Kidney (tissue), 22 donors: ENCODE measurements at places on chromosomes 5 and 9.

GRCh38 chr5:74576941-74577456, 63.5 kb downstream of the ENC1 start:
- DNase-seq = peak; percentile 31

DNA sequence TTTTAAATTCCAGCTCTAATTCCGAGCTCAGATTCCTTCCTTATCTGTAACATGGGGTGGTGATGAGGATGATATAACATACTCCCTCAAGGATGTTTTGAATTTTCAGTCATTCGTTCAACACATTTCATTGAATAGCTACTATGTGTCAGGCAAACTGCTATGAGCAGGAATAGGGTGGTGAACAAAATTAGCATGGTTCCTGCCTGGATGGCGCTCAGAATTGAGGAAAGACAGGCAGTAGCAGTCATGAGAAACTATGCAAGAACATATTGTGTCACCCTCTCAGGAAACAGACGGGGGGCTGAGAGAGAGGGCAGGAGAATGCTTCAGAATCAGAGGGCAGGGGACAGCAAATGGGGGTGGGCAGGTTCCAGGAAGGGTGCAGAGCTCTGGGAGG, 265.2 kb downstream of the NSG2 start:
- no peak for DNase-seq

- no peak for DNase-seq
Observed at GRCh38 chr9:105148328-105149006, 96.0 kb upstream of the SLC44A1 start.

DNA sequence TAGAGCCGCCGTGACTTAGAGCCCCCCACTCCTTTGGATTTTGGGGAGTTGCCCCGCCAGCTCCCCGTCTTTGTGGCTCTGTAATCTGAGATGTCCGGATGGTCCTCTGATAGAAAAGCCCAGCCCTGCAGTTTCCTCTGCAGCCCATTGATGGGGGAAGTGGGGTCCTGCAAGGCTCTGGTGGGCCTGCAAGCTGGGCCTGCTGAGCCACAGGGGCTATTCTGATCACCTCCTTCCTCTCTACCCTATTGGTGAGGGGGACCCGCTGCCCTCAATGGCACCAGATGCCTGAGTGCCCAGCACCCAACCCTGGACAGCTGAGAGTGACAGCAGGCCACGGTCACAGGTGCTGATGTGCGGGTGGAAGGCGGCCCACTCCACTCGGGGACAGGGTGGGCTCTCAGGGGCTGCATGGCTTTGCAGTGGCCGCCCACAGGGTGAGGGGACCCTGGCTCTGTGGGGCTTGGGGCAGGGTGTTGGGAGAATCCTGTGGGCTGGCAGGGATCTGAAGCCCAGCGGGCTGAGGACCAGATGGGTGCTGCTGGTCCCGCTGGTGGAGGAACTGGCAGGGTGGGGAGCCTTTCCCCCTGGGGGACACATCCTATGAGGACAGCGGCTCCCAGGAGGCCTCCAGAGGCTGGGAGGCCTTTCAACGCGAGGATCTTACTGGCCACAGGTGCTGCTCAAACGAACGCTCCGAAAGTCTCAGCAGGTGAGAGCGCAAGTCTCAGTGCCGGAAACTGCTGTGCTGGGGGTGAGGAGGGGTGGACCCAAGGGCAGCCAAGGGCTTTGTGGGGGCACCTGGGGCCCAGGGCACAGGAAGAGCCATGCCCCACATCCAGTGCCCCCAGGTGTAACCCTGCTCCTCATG, 30.0 kb upstream of the LPCAT1 start:
- DNase-seq = no peak

- DNase-seq = no peak
Observed at GRCh38 chr9:105290954-105291353, 46.5 kb downstream of the SLC44A1 start.

DNA sequence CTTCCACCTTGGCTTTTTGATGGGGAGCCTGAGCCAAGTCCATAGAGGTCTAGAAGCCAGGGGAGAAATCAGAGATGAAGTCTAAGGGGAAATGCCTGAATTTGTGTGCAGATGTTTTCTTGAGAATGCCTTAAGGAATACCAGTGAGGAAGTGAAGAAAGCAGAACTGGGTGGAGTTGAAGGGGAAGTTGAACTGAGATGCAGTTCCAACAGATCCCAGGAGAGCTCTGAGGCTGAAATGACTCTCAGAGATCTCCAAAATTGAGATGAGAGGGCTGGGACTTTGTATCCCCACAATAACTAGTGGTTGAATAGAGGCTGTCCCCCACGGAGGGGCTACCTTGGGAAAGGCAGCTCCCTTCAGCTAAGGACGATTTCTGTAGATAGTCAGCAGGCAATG, 197.1 kb downstream of the ZNF462 start:
- DNase-seq = no peak

DNA sequence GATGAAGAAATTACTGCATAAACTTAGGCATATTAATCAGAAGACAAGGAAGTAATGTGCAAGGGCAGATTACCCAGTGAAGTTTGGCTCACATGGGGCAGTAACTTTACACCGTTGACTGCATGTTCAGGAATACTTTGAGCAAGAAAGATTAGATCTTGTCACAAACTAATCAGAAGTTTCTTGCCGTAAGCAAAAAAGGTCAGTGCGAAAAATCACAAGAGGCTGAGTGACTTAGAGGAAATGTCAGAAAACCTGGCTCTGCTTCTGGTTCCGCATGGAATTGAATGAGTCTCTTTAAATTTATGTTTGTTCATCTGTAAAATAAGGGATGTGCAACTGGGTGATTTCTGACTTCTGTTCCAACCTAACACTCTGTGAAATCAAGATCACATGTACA, 64.4 kb downstream of the PARP8 start:
- no peak for DNase-seq

DNA sequence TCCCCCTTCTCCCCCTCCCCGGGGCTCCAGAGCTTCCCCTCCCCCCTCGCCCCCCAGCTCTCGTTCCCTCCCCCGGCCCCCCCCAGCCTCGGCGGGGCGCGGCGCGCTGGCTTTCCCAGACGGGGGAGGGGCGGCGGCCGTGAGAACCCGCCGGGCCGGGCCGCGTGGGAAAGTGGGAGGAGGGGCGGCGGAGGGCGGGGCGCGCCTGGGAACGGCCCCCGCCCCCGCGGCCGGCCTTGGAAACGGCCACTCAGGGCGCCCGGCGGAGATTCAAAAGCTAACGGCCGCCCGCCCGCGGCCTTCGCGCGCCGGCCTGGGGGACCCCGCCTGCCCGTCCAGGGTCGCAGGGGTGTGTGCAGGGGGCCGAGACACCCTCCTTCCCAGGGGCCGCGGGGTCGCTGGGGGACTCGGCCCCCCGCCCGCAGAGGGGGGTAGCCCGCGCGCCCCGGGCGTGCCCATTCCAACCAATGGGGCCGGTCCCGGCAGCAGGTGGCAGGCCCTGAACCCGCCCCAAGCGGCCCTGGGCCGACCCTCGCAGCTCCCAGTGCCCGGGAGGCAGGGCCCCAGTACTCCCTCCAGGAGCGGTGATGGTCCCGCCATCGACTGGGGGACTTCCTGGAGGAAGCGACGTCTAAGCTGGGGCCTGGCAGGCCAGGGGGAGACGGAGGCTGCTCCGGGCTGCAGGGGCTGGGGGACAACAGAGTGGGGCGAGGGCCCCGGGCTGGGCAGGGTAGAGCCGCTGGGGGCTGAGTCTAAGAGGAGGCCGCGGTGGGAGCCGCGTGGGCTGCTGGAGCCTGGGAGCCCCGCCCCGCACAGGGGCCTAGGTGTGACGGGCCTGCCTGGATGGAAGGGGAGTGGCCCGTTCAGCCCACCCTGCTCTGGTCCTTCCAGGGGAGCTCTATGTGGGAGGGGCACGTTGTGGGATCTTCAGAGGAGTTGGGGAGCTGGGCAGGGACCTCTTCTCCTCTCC, 14.2 kb upstream of the NRARP start:
- no peak for DNase-seq

- peak; percentile 46 for DNase-seq
Observed at GRCh38 chr9:6549106-6549800, 96.3 kb downstream of the GLDC start.

DNA sequence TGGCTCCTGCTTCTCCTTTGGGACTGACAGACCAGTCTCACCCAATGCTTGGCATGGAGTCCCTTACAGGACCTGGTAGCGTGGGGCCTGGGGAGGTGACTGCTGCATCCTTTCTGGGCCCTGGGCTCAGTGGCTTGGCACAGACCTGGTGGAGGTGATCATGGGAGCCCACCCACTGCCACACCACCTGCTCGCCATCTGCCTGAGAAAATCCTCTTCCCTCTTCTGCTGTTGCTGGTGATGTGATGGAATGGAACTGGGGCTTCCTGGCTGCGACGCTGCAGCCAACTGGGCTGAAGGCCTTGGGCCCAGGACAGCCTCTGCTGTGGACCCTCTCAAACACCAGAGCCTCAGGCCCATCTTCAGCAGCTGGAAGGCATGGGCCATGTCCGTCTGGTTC, 122.5 kb upstream of the PANK3 start:
- no peak for DNase-seq

- DNase-seq = no peak
Observed at GRCh38 chr5:73948720-73949119, 322.7 kb downstream of the ARHGEF28 start.

DNA sequence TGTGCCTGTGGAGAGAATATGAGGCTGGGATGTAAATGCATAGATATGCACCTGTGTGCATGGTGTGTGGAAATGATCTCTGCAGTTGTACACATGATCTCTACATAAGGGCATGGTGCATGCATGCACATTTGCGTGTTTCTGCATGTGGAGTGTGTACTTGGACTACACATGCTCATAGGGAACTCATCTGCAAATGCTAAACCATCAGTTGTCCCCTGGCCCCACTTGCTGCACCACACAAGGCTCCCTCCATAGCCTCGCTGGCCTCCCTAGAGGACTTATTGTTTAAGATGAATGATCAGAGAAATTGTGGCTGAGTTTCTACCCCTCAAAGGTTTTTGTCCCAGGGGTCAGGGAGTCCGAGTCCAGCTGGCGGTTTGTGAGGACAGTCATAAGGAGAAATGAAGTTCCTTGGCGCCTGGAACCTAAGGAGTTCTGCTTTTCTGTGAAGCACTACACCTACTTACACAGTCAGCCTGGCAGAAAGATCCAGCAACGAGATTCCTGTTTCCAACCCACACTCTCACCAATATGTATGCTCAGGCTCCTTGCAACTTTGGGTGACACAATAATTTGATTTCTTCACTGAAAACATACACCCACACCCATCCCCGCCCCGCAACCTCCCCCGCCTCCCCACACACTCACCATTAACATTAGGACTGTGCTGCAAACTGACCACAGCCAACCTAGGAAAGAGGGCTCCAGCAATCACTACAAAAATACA, 79.9 kb upstream of the CPEB4 start:
- no peak for DNase-seq

- DNase-seq = no peak
Observed at GRCh38 chr9:116558035-116558434, 129.1 kb upstream of the TRIM32 start.

- no peak for DNase-seq
Observed at GRCh38 chr5:159010661-159011442, 88.9 kb downstream of the EBF1 start.

- no peak for DNase-seq
Observed at GRCh38 chr5:74519161-74519571, 121.4 kb downstream of the ENC1 start.

DNA sequence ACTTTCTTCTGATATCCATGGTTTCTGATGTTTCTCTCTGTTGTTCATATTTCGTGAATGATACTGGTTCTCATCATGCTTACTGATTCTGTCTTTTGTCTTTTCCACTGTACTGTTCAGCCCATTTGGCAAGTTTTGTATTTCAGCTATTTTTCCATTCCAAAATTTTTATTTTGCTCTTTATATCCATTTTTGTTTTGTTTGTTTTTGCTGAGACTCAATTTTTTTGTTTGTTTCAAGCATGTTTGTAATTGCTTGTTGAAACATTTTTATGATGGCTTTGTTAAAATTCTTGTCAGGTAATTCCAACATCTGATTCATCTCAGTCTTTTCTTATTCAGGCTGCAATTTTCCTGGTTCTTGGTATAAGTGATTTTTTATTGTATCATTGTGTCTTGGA, 64.0 kb downstream of the ERCC6L2 start:
- no peak for DNase-seq

GRCh38 chr5:103280967-103281366, 22.4 kb downstream of the MACIR start:
- DNase-seq = no peak

DNA sequence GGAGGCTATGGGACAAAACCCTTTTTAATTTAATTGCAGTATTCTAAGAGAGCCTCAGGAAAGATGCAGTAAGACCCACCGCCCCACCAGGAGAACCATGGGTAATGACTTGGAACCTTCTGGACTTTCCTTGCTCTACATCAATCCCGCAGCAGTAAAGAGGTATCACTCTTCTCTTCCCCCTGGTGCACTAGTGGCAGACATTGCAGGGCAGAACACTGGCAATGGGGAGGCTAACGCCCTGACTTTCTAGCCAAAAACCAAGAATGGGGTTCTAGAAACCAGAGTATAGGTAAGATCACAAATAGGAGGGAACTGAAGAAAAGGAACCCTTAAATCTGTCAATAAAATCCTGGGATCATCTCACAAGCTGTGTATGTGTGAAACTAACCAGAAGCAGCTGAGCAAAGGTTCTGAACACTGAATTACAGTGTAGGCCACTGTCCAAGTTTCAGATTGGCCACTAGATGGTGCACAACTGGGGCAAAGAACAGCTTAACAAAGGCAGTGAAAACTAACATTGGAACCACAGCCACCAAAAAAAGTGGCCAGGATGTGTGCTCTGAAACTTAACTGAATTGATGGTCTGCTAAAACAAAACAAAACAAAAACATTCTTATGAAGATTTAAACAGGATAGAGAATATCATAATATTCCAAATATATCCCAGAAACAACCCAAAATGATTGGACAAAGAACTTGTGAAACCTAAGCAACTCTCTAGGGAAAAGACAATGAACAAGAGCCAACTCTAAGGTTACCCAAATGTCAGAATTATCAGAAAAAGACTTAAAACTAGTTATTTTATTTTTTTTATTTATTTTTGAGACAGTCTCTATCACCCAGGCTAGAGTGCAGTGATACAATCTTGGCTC, 6.6 kb upstream of the FAM151B start:
- DNase-seq = no peak

DNA sequence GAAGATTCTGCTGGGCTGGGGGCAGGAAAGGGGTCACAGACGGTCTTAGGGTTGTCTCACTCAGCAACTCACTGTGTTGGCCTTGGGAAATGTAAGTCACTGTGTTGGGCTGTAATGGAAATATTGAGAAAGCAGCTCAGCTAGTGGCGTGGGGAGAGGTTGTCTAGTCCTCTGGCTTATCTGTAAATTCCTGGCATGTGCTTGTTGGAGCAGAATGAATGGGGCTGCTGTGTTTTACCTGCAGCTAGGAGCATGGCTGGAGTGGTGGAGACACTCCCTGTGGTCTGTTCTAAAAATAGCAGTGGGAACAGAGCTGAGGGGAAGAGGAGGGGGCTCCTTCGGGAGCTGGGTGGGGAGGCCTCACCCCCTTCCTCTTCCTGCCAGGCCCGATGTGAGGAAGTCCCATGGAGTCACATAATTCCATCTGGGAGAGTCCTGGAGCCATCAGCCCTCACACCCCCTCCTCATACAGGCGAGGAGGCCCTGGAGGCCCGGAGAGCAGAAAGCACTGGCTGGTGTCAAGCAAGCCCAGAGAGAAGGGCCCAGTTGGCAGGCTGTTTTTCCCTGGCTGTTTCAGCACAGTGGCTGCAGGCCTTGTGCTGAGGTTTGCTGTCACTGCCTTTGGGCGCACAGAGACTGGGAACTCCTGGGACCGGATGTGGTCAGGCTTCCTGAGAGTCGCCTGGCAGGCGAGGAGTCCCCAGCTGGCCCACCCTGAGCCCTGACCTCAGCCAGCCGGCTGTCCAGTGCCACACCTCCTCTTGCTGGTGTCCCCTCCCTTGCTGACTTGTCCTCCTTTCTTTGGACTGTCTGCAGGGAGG, 84.9 kb downstream of the RGS3 start:
- peak; percentile 45 for DNase-seq
